ENCODE measurements at places on chromosomes 3 and 15. TPM values are rescaled to one million over a fixed set of nuclear protein-coding genes. Genes with fewer than 3 reads are reported as not detected.

The GPR171 gene
- polyA plus RNA-seq: not detected

GRCh38 chr15:41936649-41937567 lies 35.4 kb downstream of the EHD4 start:
- no peak for DNase-seq

DNA sequence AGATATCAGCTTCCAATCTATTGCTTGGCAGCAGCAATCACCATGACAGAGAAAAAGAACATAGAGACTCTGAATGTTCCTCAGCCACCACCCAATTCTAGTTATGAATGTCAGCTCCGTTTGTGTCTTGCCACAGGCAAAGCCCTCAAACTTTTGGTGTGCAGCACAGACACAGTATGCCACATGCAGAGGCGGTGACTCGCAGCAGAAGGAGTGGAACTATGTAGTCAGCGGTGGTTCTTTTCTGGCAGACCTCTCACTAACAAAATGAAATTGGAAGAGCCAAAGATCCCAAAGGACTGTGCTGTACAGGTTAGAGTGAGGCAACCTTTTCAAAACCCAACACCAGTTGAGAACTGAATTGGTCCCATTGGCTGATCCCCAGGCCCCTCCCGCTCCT lies 220.9 kb downstream of the SLC9A9 start:
- DNase-seq: no peak

DNA sequence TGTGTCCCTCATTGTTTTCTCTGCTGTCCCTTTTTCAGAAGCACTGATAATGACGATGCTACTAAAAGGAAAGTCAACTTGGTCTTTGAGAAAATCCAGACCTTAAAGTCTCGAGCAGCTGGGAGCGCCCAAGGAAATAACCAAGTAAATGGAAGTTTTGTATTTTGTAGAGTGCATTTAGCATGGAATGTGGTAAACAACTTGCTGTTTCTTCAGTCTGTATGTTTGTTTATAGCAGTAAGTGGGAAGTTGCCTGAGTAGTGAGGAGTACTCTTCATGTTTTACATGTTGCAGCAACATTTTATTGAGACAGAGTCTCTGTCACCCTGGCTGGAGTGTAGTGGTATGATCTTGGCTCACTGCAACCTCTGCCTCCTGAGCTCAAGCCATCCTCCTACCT lies 66.0 kb downstream of the CGNL1 start:
- no peak for DNase-seq

The PEX5L gene
- 0.44 TPM for polyA plus RNA-seq

The CP gene
- polyA plus RNA-seq: 1.6 TPM

The A4GNT gene
- polyA plus RNA-seq: 0.12 TPM

DNA sequence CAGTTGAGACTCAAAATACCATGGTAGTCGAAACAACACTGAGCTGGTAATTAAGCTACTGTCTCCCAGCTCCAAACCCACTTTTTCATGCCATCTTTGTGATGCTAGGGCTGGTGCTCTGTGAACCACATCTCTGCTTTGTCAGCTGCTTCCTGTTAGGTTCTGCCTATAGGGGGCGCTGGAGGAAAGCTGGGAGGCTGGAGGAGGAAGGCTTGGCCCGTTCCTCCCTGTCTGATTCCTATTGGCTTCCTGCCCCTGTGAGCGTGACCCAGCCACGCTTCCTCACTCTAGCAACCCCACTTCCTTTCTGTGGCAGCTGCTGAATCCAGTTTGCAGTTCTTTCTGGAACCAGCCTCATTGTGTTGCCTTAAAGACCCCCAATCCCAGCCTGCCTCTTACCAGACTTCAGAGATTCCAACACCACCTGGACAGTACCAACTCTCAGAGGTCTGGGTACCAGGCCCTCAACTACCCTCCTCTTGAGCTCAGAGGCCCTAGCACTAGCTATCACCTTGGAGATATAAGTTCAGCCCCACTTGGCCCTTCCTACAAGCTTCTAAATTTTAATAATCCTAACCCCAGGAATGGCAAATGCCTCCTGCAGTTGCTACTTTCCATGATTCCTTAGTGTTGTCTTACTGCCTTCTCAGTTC lies 120.9 kb downstream of the ERC2 start:
- DNase-seq: no peak

The GP5 gene
- 0.91 TPM for polyA plus RNA-seq

- DNase-seq: no peak
Measured at GRCh38 chr3:72144773-72145505, 360.0 kb upstream of the PROK2 start.

The LRRC28 gene
- polyA plus RNA-seq: 36.5 TPM

GRCh38 chr3:122146466-122146865 lies 37.0 kb upstream of the CASR start:
- no peak for DNase-seq

GRCh38 chr3:81778678-81779182 lies 17.3 kb upstream of the GBE1 start:
- no peak for DNase-seq

DNA sequence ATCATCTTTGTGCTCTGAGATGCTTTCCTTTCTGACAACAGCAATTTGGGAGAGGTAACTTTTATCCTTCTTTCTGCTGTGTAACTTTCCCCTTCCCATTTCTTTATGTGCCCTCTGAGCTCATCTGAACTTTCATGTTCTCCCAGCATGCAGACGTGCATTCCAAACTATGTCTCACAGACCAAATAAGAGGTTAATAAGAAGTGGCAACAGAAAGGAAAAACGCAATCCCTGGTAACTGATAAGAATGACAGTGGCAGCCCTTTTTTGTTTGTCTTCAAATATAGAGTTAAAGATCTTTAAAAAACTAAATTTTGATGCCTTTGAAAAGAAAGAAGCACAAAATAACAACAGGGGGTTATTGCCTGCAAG lies 533.4 kb downstream of the FOXP1 start:
- DNase-seq: no peak

DNA sequence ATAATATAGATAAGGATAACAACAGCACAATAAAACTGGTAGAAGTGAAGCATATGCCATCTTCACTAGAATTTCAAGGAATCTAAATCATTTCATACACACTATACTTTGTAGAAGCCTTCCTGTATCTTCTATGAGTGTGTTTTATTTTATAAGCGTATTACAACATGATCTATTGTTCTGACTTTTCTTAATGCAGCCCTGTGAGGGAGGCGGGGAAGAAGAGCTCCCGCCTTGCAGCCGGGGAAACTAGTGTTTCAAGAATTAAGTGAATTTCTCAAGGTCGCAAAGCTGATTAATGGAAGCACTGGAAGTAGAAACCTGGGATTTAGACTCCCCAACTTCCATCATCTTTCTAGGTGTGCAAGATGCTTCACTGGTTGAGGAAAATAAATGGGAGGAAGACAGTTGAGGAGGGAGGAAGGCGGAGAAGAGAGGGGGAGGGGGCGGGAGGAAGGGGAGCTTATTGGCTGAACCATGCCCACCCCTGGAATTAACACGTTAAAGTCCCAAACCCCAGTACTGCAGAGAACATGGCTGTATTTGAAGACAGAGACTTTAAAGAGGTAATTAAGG lies 32.9 kb downstream of the VGLL4 start:
- no peak for DNase-seq

DNA sequence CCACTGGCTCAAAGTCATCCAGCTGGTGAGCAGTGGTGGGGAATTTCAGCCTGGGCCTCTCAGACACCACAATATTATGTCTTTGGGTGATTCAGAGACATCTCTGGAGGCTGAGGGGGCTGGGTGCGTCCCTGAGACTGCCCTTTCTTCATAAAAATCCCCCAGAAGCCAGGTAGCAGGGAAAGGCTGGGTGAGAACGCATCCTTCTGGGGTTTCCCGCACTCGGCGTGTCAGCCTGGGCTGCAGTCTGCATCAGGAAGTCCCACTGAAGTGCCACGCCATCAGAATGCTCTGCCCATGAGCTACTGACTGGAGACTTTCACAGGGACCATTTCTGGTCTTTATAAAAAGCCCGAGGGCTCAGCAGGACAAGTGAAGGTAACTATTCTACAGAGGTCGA lies 148.8 kb upstream of the SLC6A11 start:
- DNase-seq: no peak

The MYL3 gene
- polyA plus RNA-seq: 23.7 TPM

DNA sequence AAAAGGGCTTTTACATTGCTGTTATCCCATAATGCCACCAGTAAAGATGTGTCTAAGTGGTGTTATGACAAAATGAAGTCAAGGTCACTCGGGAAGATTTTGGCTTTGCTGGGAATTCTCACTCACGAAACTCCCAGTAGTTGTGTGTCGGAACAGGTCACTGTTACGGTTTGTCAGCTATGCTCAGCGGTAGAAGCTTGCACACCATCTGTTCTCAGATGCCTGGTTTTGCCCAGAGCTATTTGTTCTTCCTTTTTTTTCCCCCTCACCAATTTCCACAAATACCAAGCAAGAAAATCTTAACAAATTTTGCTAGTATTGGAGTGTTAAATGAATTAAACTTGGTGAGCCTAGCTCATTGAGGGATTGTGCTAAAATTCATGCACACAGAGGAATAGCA lies 915.1 kb downstream of the MCTP2 start:
- DNase-seq: no peak

The LACTB gene
- 19.2 TPM for polyA plus RNA-seq

DNA sequence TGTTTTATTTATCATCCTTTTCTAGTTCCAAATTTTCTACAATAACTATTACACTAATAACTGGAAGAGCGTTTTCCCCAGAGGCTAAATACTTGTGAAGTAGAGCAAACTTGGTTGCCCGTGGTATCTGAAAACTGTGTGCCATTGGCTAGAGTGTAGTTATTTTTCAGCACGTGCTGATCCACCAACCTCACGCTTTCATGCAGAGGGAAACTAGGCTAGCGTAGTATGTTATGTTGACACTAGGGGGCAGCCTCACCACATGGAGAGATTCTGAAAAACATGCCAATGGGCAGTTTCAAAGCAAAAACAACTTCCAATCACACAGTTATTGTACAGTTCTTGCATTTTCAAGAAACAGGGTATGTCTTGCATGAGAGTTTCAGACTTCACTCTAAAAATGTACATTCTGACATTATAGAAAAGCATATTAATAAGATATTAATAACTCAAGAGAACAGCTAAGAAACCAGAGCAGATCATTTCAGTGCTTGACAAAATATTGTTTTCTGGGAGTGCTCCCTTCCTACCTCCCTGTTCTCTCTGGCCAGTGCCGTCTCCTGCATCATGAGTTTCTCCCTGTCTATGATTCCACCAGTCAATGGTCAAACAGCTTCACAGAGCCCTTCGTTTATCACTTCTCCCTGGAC lies 39.7 kb downstream of the SPATA12 start:
- peak; percentile 51 for DNase-seq

The ANXA2 gene
- polyA plus RNA-seq: 827 TPM

- DNase-seq: no peak
Measured at GRCh38 chr3:40229386-40229785, 80.1 kb upstream of the EIF1B start.

DNA sequence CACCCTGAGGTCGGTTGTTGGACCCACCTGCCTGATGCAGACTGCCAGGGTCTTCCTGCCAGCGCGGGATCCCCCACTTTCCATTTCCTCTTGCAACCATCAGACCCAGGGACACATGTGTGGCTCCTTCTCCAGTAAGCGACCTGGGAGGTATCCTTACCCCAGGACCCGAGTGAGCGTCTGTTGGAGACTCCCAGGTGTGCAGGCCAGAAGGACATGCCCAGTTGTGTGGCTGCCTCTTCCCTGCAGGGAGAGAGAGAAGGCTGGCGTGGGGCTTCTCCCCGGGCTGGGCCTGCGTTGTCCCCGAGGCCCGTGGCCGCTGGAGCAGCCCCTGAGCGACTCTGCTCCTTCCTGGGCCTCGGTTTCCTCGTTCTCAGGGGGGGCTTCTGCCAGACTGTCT lies 56.8 kb downstream of the APBA2 start:
- DNase-seq: no peak

The CXCR6 gene
- polyA plus RNA-seq: 0.55 TPM

The THPO gene
- polyA plus RNA-seq: 1.6 TPM

DNA sequence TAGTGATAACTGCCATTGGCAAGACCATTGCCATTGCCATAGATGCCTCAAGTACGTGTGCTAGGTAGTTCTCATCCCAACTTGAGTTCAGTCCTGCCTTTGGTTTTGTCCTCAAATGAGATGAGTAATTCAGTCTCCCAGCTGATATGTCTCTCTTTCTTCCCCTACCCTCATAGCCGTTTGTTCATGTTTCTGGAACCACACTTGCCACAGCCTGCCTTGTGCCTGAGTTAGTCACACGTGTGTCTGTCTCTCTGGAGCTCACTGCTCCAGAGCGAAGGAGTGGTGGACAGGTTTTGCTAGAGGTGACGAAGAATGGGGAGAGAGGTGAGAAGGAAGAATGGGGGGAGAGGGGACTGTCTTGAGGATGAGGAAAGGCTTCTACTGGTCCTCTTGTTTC lies 88.0 kb upstream of the IGF1R start:
- DNase-seq: no peak

DNA sequence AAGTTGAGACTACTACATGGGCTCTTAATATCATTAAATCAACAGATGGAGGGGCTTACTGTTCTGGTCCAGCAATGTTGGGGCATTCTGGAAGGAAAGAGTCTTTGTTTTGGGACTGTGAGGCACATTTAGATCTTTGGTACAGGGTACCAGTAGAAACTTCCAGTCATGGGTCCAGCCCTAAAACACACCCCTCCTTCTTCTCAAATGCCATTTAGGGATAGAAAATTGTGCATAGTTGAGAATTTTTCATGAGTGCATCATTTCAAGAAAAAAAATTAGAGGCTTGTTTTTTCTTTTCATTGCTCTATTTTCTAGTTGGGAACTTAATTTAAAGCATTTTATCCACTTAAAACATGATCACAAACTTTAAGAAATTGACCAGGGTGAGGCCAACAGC lies 4.1 kb upstream of the RTP1 start:
- DNase-seq: no peak

GRCh38 chr15:38612159-38612863 lies 47.7 kb upstream of the RASGRP1 start:
- no peak for DNase-seq

GRCh38 chr15:31472636-31473384 lies 146.2 kb downstream of the KLF13 start:
- DNase-seq: no peak

DNA sequence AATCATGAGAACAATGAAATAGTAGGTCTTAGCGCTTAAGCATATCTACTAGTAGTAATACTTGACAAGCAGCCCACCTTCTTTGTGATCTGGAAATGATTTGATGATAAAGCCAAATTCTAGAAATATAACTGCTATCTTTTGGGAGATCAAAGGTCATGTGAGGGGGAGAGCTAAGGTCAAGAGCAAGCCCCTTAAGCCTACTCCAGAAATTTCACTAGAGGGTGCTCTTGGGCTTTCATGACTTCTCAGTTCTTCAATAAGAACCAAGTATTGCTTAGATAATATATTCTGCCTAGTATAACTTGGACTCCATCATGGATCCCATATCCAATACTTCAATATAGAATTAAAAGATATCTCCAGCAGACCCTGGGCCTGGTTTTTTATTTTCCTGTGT lies 319.6 kb downstream of the ZBTB20 start:
- DNase-seq: no peak

The FOXB1 gene
- polyA plus RNA-seq: not detected

The LMCD1 gene
- polyA plus RNA-seq: 29.6 TPM

The SPSB4 gene
- 9.7 TPM for polyA plus RNA-seq

The INKA1 gene
- 12.4 TPM for polyA plus RNA-seq

GRCh38 chr15:69836048-69836447 lies 261.7 kb downstream of the TLE3 start:
- no peak for DNase-seq

- no peak for DNase-seq
Measured at GRCh38 chr15:57403017-57403416, 26.7 kb downstream of the CGNL1 start.

The PLIN1 gene
- 1.2 TPM for polyA plus RNA-seq

Measured in left renal pelvis (tissue), 4 donors.